Endothelial cell (in vitro differentiated cells): ENCODE measurements at places on chromosomes 3 and 15.

- DNase-seq, result no peak
These were observed 223.0 kb upstream of the CDIN1 start for GRCh38 chr15:36356466-36356865.

GRCh38 chr15:101093958-101094357 is 157.9 kb downstream of the CHSY1 start:
- DNase-seq, result no peak

GRCh38 chr3:25091934-25092333 is 336.1 kb upstream of the RARB start:
- no peak for DNase-seq

DNA sequence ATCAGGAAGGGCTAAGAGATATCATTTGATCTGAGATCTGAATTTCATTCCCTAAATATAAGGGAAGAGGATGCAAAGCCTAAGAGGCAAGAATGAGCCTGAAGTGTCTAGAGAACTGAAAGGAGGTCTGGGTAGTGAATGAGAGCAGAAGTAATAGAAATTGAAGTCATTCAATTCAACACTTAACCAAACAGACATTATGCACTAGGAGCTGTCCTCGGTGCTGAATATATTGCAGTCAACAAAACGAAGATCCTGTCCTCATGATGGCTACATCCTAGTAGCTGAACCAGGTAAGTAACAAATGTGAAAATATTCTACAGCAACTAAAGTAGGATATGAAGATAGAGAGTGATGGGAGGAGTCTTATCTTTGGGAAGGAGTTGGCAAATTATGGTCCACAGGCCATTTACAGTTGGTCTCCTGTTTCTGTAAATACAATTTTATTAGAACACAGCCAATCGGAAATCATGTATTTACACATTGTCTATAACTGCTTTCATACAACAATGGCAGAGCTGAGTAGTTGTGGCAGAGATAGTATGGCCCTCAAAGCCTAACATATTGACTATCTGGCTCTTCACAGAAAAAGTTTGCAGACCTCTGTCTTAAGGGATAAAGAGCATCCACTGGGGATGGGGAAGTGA is 192.9 kb upstream of the CADPS start:
- DNase-seq, result peak; percentile 64

DNA sequence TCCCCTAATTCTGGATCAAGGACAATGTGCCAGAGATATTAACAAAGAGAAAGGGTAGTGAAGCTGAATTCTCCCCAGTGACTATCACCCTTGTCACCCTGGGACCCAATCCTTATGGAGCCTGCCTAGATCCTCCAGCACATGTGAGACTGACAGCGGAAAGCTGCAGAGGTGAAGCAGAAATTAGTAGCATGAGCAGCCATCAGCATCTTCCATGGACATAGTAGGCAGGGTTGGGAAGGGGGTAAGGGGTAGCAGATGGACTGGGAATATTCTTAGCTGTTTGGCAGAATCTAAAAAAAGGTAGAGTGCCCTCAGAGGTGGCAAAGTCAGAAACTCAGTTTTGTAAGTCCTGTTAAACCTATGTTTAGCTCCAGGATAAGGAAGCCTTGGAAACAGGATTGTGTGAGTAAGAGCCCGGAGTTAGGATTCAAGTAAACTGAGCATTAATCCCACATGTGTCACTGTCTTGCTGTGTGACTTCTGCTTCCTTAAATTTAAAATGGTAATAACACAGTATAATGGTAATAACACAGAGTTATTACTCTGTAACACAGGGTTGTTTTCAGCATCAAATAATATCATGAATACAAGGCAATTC is 14.5 kb downstream of the GOLIM4 start:
- no peak for DNase-seq

GRCh38 chr3:110391042-110391441 is 680.6 kb upstream of the NECTIN3 start:
- no peak for DNase-seq

GRCh38 chr3:58307639-58308215 is 1.4 kb downstream of the HTD2 start:
- peak; percentile 22 for DNase-seq

- no peak for DNase-seq
These were observed 1.2 kb downstream of the SLC12A6 start for GRCh38 chr15:34336231-34336990.

GRCh38 chr15:51089041-51089440 is 5.7 kb downstream of the TNFAIP8L3 start:
- DNase-seq, result no peak

- no peak for DNase-seq
These were observed 151.9 kb downstream of the FAM43A start for GRCh38 chr3:194837457-194838127.

- no peak for DNase-seq
These were observed 46.1 kb downstream of the SLC9C1 start for GRCh38 chr3:112247900-112248299.

DNA sequence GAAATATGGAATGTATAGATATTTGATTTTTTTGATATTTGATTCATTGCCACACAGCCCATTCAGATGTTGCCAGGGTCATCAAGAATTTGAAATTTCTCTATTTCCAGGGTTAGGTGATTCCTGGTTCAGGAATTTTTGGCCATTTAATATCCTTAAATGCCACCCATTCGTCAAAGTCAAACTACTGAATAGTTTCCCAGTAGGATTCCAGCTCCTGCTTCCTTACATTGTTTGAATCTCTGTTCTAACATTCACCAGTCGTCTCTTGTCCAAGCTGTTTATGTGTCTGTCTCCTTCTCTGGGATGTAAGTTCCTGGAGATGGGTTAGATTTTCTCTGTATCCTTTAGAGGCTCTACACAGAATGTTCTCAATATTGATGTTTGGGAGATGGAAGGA is 124.9 kb upstream of the TLE3 start:
- DNase-seq, result no peak

DNA sequence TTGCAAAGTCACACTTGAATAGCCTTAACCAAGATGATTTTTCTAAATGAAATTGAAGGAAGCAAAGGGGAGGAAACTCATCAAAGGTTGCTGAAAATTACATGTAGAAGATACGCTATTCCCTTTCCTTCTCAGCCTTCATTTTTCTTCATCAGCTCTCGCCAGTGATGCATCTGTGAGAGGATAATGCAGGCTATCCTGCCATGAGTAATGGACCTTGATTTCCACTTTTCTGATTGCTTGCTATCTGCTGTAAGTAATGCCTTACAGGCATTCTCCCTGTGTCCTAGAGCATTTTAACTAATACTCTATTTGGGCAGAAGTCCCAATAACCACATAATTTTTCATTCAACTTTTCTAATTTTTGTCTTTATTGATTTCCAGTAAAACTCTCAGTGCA is 162.6 kb downstream of the BBX start:
- no peak for DNase-seq

GRCh38 chr3:171809861-171810628 is at the start of gene PLD1:
TSS of gene PLD1 (minus strand) at chr3:171810483. CDS start at chr3:171738051, 72,432 bp downstream.
- peak; percentile 69 for DNase-seq

GRCh38 chr3:173249457-173249856 is 108.4 kb upstream of the SPATA16 start:
- DNase-seq, result no peak

DNA sequence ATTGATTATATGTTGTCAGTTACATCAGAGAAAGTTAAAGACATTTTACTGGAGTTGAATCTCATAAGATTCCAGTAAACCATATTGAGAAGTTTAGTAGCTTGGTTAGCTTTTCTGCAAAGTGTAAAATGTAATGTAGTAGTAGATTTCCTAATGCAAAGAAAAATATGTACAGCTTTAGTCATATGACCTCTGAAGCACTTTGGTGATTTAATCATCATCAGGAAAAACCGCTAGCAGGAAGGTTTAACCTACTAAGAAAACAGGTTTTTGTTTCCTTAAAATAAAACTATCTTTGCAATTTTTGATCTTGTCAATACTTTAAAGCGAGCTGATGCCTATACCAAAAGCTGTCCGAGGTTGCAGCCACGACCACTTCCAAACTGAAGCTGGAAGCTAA is 364.6 kb upstream of the ZNF385D start:
- DNase-seq, result no peak

DNA sequence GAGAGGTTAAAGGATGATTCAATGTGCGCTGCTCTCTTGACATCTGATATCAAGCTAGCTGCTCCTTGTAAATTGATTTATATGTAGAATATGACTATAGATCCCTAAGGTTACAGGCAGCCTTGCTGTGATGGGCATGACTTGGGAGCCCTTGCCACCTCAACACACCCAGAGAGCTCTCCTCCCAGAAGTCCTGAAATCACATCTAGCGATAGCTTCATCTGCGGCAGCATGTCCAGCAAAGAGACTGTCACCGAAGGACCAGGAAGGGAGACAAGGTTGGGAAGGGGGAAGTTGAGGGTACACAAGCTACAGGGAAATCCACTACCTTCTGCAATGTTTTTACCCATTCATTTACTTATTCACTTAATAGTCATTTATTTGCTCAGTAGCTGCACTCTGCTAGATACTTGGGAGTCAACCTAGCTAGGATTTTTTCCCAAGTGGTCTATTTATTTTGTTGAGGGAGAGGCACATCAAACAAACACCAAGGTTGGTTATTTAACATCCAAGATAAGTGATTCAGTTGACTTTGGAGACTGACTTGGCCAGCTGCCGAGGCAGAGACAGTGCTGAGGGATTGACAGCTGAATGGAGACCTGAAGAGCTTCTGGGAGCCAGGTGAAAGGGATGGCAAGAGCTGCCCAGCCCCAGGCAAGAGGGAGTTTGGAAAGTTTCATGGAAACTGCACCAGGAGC is 205.8 kb upstream of the IL12A start:
- DNase-seq, result no peak

GRCh38 chr15:87167706-87168105 is 1088.0 kb downstream of the AGBL1 start:
- no peak for DNase-seq

GRCh38 chr3:49406571-49407565 is 4.9 kb downstream of the RHOA start:
- no peak for DNase-seq

GRCh38 chr3:124962403-124962940 is 27.9 kb upstream of the MUC13 start:
- no peak for DNase-seq

GRCh38 chr3:9914559-9915253 is 2.2 kb upstream of the IL17RC start:
- no peak for DNase-seq

DNA sequence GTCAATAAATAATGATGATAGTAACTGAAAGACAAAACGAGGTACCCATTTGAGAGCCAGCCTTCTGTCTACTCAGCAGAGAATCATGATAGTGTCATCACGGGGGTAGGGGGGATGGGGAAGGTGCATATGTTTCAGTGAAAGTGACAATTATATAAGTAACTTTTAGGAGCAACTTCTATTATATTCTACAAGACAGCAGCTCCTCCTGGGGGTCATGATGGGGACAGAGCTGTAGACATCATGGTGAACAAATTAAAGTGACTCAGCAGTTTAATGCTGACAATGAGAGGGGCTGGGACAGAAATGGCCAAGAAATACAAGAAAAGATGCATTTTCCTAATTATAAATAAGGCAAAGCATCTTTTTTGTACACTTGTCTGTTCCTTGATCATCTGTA is 11.8 kb downstream of the CAPN3 start:
- DNase-seq, result no peak

DNA sequence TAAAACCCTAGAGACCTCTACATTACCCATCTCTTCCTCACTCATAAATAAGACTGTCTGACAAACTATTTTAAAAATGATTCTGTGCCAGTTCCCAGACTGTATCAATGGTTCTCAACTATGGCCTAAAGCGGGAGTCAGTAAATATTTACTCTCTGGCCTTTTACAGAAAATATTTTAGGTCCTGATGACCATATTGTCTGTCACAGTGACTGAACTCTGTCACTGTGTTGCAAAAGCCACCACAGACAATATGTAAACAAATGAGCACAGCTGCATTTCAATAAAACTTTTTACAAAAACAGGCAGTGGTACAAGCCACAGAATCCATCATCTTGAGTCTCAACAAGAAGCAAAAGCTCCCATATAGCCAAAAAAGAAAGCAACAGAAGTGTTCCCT is 45.4 kb downstream of the PLOD2 start:
- DNase-seq, result no peak

DNA sequence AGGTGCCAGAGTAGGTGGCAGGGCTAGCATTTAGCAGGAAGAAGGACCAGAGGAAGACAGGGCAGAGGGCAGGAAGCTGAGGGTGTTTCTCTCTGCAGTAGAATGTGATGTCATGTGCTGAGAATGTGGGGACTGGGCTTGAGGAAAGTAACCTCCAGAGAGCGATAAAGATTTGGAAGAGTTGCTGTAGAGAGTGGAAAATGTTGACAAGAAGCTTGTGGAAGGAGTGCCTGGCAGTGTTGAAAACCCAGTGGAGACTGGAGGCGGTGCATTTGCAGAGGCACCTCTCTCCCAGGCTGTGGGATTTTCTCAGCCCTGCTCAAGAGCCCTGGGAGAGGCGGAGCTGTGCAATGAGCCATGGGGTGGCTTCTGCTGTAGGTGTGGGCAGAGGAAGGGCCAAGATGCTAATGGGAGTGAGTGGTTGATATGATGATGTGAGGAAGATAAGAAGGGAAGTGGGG is 54.8 kb downstream of the MESD start:
- DNase-seq, result peak; percentile 15

DNA sequence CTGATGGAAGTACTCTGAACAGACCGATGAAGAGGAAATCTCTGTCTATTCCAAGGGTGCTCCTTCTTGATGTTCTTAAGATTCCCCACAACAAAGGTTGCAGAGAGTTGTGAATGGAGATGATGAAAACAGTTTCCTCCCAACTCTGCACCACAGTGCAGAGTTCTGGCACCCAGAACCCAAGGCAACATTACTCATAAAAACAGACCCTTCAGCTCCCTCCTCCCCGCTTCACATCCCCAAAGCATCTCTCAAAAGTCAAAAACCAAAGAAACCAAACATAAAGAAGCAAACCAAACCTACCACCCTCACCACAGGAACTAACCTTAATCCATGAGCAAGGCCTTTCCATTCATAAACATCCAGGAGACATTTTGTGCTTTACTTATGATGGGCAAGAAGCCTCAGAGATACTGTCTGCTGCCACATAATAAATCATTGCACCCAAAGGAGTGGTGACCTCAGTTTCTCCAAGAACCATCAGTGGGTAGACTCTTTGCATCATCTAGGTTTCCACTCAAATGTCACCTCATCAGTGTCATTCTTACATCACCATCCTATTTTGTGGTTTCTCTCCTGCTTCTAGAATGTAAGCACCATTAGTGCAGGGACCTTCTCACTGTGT is 13.2 kb downstream of the PCOLCE2 start:
- DNase-seq, result no peak

DNA sequence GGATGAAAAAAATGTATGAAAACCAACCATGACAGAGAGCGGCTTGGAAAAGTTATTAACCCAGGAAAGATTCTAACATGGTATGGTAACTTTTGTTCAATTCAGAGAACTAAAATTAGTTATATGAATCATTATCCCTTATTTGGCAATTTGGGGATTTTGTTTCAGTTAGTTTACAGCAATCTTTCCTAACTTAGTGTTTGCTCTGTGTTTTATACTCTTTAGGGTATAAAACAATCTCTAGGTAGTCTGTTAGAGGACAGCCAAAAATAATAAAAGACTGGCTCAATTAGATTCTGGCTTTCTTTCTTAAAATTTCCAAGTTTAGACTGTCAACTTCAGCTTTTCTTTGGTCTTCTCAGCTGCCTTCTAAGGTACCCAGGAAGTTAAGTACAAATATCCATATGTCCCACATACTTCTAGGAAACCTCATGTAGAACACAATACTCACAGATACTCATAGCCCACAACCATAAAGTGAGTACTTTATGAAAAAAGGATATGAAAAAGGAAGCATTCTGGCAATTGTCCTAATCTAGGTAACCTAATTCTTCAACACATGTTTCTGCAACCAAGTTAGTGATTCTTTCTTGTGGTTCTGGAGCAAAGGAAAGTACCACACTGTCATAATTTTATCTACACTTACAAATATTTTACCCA is 849.3 kb downstream of the ROBO1 start:
- no peak for DNase-seq
